ENCODE measurements at places on chromosomes 12 and 14. TPM values are rescaled to one million over a fixed set of nuclear protein-coding genes. Genes with fewer than 3 reads are reported as not detected.

GRCh38 chr12:11880381-11880780 lies 190.4 kb upstream of the BCL2L14 start:
- no peak for DNase-seq
- H3K27me3 ChIP-seq, result no peaks in the 10 kb centered on the region
- H3K36me3 ChIP-seq, result no peaks in the 10 kb centered on the region
- no peak overlapping the region for H3K4me3 ChIP-seq
- H3K4me1 ChIP-seq, result peaks cover 8% of the 10 kb centered on the region

- no peak overlapping the region for H3K27ac ChIP-seq
- H3K36me3 ChIP-seq, result no peaks in the 10 kb centered on the region
- H3K27me3 ChIP-seq, result no peaks in the 10 kb centered on the region
Measured at GRCh38 chr14:26841920-26842741, 244.3 kb upstream of the NOVA1 start.

DNA sequence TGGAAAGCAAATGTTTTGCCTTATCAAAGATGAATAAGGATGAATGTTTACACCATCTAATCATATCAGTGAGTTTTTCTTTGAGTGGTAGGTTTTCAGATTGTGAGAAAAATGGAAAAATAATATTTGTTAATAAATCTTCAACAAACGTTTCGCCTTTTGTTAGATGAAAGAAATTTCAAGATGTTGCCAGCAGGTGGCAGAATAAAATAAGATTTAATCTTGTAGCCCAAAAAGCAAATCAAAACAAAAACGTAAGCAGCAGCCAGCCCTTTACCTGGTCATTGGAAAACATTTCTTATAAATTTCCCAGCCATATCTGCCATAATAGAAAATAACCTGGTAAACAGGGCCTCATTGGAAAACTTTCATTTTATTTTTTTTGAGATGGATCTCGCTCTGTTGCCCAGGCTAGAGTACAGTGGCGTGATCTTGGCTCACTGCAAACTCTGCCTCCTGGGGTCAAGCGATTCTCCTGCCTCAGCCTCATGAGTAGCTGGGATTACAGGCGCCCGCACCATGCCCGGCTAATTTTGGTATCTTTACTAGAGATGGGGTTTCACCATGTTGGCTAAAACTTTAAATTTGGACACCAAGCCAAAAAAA lies 15.4 kb upstream of the TMEM120B start:
- no peak overlapping the region for H3K27ac ChIP-seq
- no peaks in the 10 kb centered on the region for H3K27me3 ChIP-seq
- no peak overlapping the region for H3K4me3 ChIP-seq

- no peaks in the 10 kb centered on the region for H3K4me1 ChIP-seq
- no peak overlapping the region for H3K4me3 ChIP-seq
- no peak overlapping the region for H3K27ac ChIP-seq
- DNase-seq, result no peak
- peaks cover 14% of the 10 kb centered on the region for H3K36me3 ChIP-seq
- H3K27me3 ChIP-seq, result no peaks in the 10 kb centered on the region
Measured at GRCh38 chr14:91227183-91227628, 17.3 kb downstream of the GPR68 start.

DNA sequence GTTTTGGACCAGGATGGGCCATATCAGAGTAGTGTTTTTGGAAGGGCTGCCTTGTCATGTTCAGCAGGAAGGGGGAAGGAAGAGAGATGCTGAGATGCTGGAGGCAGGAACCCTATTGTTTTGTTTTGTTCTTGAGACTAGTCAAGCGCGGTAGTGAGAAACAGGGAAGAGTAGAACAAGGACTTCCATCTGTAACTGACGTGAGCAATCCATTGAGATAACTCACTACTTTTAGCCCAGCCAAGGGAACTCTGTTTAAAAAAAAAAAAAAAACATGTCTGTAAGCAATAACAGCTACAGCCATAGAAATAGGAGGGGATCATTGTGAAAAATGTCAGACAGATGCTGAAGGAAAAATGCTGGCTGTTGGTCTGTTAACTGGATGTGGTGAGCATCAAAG lies 34.0 kb downstream of the CD9 start:
- peak overlapping the region; percentile 2 for H3K27ac ChIP-seq
- DNase-seq, result no peak
- H3K4me3 ChIP-seq, result no peak overlapping the region
- peaks cover 17% of the 10 kb centered on the region for H3K36me3 ChIP-seq

DNA sequence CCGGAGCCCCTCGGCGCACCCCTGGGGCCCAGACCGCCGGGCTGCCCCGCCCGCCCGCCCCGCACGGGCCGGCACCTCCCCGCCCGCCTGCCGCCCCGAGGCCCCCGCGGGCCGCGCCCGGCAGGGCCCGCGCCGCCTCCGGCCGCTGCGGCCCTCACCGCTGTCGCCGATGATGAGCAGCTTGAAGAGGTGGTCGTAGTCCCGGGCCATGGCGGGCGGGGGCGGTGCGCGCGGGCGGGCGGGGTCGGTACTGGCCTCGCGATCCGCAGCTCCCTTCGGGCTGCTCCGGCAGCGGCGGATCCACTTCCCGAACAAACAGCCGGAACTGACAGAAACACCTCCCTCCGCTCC lies at the start of gene RAB35:
TSS of gene RAB35 (minus strand) at position 313 of the 351 bp plus-strand sequence. CDS start at position 210, 103 bp downstream.
- H3K4me3 ChIP-seq, result peak within 1 kb of the TSS; percentile 79
- DNase-seq, result no peak
- H3K4me1 ChIP-seq, result peaks cover 19% of the 10 kb centered on the region
- H3K36me3 ChIP-seq, result peaks cover 15% of the 10 kb centered on the region

- peaks cover 32% of the 10 kb centered on the region for H3K4me1 ChIP-seq
- no peak overlapping the region for H3K4me3 ChIP-seq
- no peaks in the 10 kb centered on the region for H3K27me3 ChIP-seq
- H3K36me3 ChIP-seq, result peaks cover 62% of the 10 kb centered on the region
Measured at GRCh38 chr14:74905595-74906142, 17.4 kb downstream of the RPS6KL1 start.

DNA sequence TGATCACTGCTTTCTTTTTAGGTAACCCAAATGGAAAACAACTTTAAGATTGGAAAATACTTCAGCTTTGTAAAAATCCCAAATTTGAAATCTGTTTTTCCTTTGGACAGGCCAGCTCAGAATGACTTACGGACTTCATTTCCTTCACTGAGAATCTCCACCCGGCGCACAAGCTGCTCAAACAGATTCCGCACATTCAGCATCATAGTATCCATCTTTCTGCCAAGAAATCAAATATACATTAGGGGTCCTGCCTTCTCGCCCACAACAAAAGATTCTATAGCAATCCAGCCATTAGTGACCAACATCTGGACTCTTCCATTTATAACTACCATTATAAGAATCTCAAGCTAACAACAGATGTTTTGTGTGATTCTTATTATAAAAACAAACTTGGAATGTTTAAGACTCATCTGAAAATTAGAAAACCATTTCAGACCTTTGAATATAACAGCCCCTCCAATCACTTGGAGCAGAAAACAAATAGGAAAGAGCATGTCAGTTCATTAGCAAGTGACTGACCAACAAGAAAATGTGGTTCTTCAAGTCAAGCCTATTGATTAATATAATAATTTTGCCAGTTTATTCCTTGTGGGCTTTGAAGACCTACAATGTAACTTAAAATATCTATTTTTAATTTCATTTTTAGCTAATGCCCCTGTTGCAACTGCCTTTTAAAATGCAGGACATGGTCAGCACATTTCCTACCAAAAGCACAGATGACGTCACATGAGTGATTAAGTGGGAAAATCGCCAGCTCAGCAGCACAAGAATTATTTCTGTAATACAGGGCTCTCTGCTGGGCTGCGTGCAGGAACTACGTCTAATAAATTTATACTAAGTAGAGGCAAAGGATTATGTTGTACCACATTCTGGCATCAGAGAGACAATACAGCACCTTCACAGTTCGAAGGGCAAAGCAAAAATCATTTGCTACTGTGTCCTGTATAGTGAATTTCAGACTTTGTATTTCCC lies 8.5 kb downstream of the RACGAP1 start:
- H3K36me3 ChIP-seq, result peaks cover 3% of the 10 kb centered on the region
- no peak overlapping the region for H3K4me3 ChIP-seq

- H3K27me3 ChIP-seq, result no peaks in the 10 kb centered on the region
- H3K36me3 ChIP-seq, result no peaks in the 10 kb centered on the region
- no peak for DNase-seq
- H3K4me1 ChIP-seq, result no peaks in the 10 kb centered on the region
Measured at GRCh38 chr12:59677857-59678256, 82.0 kb downstream of the SLC16A7 start.

The ATP23 gene
- 13.7 TPM for total RNA-seq

The TAPBPL gene
- 26.4 TPM for total RNA-seq

- no peaks in the 10 kb centered on the region for H3K36me3 ChIP-seq
- no peaks in the 10 kb centered on the region for H3K27me3 ChIP-seq
- no peak for DNase-seq
- H3K4me1 ChIP-seq, result no peaks in the 10 kb centered on the region
- no peak overlapping the region for H3K27ac ChIP-seq
Measured at GRCh38 chr12:104197264-104197663, 18.3 kb upstream of the TXNRD1 start.

DNA sequence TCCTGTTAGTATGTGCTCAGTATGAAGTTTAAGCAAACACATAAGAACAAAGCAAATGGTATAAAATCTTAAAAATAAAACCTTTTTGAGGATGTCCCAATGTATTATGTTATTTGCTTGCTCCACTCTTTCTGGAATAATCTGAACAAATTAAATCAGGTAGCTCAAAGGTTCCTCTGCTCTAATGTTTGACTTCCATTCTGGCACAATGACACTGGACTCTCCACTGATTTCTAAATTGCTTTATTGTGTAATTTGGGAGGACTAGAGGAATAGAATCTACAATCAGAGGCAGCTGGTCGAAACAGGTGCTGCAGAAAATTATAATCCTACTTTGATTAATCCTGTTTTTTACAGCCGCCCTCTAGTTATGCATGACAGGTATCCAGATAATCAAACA lies 523.7 kb upstream of the FOXG1 start:
- H3K36me3 ChIP-seq, result no peaks in the 10 kb centered on the region
- peak; percentile 85 for DNase-seq
- no peak overlapping the region for H3K4me3 ChIP-seq
- no peaks in the 10 kb centered on the region for H3K4me1 ChIP-seq

The KLHL33 gene
- total RNA-seq, result 0.89 TPM

- H3K36me3 ChIP-seq, result peaks cover 24% of the 10 kb centered on the region
- peak; percentile 56 for DNase-seq
- H3K27me3 ChIP-seq, result peaks cover 26% of the 10 kb centered on the region
- H3K27ac ChIP-seq, result peak overlapping the region; percentile 100
- H3K4me3 ChIP-seq, result peak overlapping the region; percentile 24
Measured at GRCh38 chr14:68787092-68787992, 5.5 kb downstream of the ZFP36L1 start.

GRCh38 chr12:50006754-50007442 lies 18.4 kb downstream of the RACGAP1 start:
- no peaks in the 10 kb centered on the region for H3K27me3 ChIP-seq
- peaks cover under 1% of the 10 kb centered on the region for H3K36me3 ChIP-seq
- no peak overlapping the region for H3K4me3 ChIP-seq

GRCh38 chr14:36069535-36069900 lies 107.0 kb downstream of the PTCSC3 start:
- no peak for DNase-seq
- no peaks in the 10 kb centered on the region for H3K4me1 ChIP-seq
- no peak overlapping the region for H3K27ac ChIP-seq
- H3K4me3 ChIP-seq, result no peak overlapping the region
- H3K36me3 ChIP-seq, result no peaks in the 10 kb centered on the region
- H3K27me3 ChIP-seq, result peaks cover 2% of the 10 kb centered on the region

DNA sequence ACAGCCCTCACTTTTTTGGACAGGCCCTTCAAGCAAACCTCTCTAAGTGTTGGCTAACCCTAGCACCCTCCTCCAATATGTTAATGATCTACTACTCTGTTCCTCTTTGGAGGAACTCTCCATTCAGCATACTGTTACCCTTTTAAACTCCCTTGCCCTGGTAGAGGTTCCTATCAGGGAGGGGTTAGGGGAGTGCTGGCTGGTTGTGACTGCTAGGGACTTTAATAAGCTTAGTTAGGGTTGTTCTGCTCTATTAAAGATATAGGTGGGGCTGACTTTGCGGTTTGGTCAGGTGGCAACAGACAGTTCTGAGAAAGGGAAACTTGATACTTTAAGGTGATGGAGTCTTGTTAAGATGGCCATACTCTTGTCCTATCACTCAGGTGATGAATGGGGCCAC lies 301.5 kb upstream of the FBXO33 start:
- H3K27me3 ChIP-seq, result no peaks in the 10 kb centered on the region
- no peak overlapping the region for H3K27ac ChIP-seq
- no peaks in the 10 kb centered on the region for H3K36me3 ChIP-seq
- H3K4me1 ChIP-seq, result no peaks in the 10 kb centered on the region
- H3K4me3 ChIP-seq, result no peak overlapping the region
- no peak for DNase-seq

- H3K4me3 ChIP-seq, result peak overlapping the region; percentile 45
- DNase-seq, result no peak
- peaks cover 39% of the 10 kb centered on the region for H3K4me1 ChIP-seq
- peaks cover 9% of the 10 kb centered on the region for H3K36me3 ChIP-seq
Measured at GRCh38 chr12:132190012-132190755, 45.9 kb downstream of the NOC4L start.

DNA sequence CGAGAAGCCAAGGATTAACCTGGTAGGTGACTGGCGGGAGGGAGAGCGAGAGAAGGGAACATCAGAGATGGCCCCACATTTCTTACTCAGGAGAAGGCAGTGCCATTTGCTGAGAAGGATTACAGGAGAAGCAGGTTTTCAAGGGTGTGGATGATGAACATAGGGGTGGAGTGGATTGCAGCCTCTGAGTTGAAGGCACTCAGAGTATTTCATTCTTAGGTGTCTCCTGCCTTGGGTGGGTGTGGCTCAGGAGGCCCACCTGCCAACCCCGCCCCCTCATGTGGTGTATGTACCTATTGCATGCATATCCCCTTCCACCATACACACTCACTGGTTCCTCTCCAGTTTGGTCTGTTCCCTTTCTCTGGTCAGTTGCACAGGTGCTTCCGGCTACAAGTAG lies 6.3 kb downstream of the ESPL1 start:
- H3K4me3 ChIP-seq, result no peak overlapping the region
- no peak overlapping the region for H3K27ac ChIP-seq
- H3K27me3 ChIP-seq, result no peaks in the 10 kb centered on the region
- peaks cover 16% of the 10 kb centered on the region for H3K36me3 ChIP-seq

- no peak overlapping the region for H3K4me3 ChIP-seq
- no peak overlapping the region for H3K27ac ChIP-seq
- no peaks in the 10 kb centered on the region for H3K36me3 ChIP-seq
Measured at GRCh38 chr12:95085612-95086011, 12.2 kb upstream of the NR2C1 start.

GRCh38 chr12:126160912-126161311 lies 1095.7 kb downstream of the AACS start:
- H3K27ac ChIP-seq, result no peak overlapping the region
- H3K36me3 ChIP-seq, result no peaks in the 10 kb centered on the region
- H3K27me3 ChIP-seq, result no peaks in the 10 kb centered on the region

The GLT8D2 gene
- 86.8 TPM for total RNA-seq

GRCh38 chr14:50402965-50403364 lies 6.3 kb upstream of the CDKL1 start:
- no peaks in the 10 kb centered on the region for H3K27me3 ChIP-seq
- H3K4me1 ChIP-seq, result no peaks in the 10 kb centered on the region
- no peaks in the 10 kb centered on the region for H3K36me3 ChIP-seq

GRCh38 chr14:35401422-35402265 lies 2.9 kb downstream of the NFKBIA start:
- no peak overlapping the region for H3K27ac ChIP-seq
- H3K27me3 ChIP-seq, result no peaks in the 10 kb centered on the region
- H3K36me3 ChIP-seq, result peaks cover 22% of the 10 kb centered on the region
- no peak overlapping the region for H3K4me3 ChIP-seq
- peaks cover 29% of the 10 kb centered on the region for H3K4me1 ChIP-seq

GRCh38 chr14:71690478-71690877 lies 241.8 kb upstream of the RGS6 start:
- no peaks in the 10 kb centered on the region for H3K27me3 ChIP-seq
- peaks cover 5% of the 10 kb centered on the region for H3K4me1 ChIP-seq
- H3K4me3 ChIP-seq, result no peak overlapping the region
- H3K27ac ChIP-seq, result no peak overlapping the region
- DNase-seq, result no peak

The NFE2 gene
- total RNA-seq, result 5.6 TPM

The CLEC14A gene
- 24.2 TPM for total RNA-seq

Data from spinal cord (tissue), 10 donors.